ENCODE measurements at places on chromosomes 3 and 15. TPM values are rescaled to one million over a fixed set of nuclear protein-coding genes. Genes with fewer than 3 reads are reported as not detected.

PAK6 gene
- under 0.01 TPM for total RNA-seq

WDR53 gene
- 5.5 TPM for total RNA-seq

SAMMSON gene
- total RNA-seq: not detected

SNRPA1 gene
- total RNA-seq: 18.6 TPM

P2RY14 gene
- not detected for total RNA-seq

Measured in fibroblast of villous mesenchyme (primary cell).